Choroid plexus epithelial cell (primary cell): ENCODE measurements at places on chromosomes 16 and 17.

DNA sequence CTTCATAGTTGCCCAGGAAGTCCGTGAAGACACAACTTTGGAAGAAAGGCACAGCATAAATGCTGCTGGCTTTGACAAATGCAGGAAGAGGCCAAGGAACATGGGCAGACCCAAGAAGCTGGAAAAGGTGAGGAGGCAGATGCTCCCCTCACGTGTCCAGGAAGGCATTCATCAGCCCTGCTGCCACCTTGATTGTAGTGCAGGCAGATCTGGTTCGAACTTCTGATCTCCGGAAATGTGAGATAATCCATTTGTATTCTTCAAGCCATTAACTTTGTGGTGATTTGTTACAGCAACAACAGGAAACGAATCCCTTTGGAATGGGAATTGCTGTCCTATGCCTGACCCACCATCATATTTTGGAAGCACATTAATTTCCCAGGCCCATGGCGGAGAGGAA is 28.5 kb upstream of the LCMT1 start:
- DNase-seq = no peak

GRCh38 chr17:66533572-66533971 is 231.2 kb downstream of the PRKCA start:
- DNase-seq = peak; percentile 92

DNA sequence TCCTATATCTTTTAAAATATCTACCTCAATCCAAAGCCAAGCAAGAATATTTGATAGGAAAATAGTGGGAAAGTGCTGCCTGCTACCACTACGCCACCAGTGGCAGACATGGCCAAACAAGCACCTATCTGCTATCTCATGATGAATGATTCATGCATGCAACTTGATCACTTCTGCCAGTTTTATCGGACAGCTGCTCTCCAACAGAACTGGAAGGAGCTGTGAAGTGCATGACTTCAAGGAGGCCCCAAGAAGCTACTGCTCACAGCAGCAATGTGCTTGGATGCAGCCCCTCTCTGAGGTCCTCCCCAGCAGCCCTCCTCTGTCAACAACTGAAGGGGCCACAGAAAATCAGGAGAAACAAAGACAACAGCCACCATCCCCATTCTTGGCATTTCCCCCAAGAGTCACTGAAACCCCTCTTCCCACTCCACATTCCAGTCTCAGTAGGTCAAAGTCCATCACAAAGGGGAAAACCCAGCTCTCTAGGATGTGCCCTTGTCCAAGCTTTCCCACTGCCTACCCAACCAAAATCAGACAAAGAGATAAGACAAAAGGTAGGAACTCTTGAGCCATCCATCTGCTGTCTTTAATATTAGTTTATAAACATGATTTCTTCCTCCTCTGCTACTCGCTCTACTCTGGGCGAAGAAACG is 215.3 kb downstream of the C16orf78 start:
- DNase-seq = peak; percentile 81

DNA sequence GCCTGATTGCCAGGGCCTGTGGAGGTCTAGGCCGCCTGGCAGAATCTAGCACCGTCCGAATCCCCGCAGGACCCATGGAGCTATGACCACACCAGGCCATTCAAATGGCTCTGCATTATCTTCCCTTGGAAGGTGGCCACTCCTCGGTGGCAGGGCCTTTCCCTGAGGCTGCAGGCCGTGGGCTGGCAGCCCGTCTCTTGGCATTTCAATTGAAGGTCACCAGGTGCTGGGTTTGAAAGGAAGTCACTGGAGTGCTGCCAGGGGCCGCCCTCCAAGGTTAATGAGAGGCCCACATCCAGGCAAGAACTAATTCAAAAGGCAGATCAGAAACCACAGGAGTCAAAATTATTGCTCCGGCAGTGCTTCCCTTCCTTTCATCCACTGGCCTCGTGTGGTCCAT is 27.7 kb upstream of the CACNG5 start:
- no peak for DNase-seq

GRCh38 chr17:80604009-80604669 is 59.5 kb downstream of the RPTOR start:
- no peak for DNase-seq

- no peak for DNase-seq
Measured at GRCh38 chr17:45410144-45411091, 22.3 kb downstream of the ARHGAP27 start.

- no peak for DNase-seq
Measured at GRCh38 chr17:62867303-62867702, 59.2 kb upstream of the MARCHF10 start.
